EL (cell line): ENCODE measurements at places on chromosomes 6 and 20.

DNA sequence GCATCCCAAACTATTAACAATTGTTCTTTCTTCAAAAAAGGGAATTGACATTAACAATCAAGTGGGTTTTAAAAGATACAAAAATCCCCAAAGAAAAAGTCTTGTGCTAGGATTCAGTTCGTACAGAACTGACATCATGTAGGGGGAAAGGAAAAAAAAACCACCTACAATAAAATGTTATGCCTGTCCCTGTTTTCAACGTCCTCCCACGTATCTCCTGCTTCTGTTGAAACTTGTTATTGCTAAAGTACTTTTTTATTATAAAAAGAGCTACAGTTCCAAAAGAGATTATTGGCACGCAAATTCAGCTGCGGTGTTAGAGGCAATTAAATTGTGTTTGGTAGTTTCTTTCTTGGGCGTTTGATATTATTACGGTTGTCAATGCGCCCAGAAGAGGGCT lies 102.8 kb upstream of the PHACTR1 start:
- DNase-seq, result no peak

DNA sequence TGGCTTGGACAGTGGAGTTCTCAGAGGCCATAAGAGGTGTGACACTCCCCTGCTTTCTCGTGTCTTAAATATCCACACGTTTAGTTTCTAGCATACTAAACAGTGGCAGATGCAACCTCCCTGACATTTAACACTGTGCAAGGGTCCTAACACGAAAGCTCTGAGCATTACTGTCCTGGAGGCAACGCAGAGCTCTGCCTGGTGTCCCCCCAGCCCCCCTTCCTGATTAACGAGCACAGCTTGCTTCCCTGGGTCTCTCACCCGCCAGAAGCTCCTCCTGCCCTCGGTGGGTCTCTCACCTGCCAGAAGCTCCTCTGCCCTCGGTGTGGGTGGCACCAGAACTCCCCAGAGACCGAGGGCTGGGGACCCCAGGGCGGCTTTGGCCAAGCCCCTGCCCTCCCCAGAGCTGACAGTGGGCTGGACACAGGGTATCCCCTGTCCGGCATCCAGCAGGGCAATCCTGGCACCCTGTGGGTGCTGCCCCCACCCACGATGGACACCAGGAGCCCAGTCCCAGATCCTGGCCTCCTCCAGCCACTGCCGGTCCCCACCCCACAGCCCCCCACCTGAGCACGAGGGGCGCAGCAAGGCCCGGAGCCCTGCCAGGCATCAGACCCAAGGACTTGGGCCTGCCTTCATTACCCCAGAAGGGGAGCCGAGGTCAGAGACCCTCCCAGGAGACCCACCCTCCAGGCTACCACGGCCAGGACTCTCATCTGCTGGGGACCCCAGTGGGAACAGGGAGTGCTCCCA lies 12.4 kb upstream of the KCNQ2 start:
- no peak for DNase-seq

- no peak for DNase-seq
These were observed 63.6 kb downstream of the EDN1 start for GRCh38 chr6:12353731-12354130.

DNA sequence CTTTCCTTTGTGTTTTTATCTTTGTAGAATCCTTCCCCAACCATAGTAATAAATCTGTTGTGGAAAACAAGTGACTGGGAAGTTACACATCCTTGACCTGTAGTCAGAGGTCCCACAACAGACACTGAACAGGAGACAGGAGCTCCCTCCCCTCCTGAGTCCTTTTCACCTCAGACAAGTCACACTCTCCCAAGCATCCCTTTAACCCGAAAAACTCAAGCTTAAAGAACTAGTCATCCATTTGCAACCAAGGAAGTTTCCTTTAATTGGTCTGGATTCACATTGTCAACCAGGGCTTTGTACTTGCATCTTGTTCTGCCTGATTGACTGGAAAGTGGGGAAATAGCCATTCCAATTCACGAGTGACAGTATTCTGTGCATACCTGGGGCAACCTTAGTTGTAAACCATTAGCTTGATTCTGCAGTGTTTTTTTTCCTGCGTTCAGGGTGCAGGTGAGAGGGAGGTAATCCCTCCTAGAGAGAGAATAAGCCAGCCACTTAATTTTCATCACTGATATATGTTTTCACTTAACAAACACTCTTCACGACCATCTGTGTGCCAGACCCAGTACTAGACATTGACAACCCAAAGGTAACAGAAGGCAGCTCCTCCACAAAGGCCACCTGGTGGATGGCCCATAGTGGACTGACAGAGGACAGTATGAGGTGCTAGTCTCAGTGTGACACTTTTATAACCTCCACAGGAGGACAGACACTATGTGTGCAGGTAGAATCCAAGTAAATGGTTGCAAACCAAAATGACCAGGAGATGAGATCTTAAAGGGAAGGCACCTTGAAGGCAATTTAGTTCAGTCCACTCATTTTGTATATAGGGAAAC lies 112.4 kb downstream of the SLX4IP start:
- no peak for DNase-seq

- no peak for DNase-seq
These were observed 14.1 kb downstream of the SAMD5 start for GRCh38 chr6:147522597-147522996.

DNA sequence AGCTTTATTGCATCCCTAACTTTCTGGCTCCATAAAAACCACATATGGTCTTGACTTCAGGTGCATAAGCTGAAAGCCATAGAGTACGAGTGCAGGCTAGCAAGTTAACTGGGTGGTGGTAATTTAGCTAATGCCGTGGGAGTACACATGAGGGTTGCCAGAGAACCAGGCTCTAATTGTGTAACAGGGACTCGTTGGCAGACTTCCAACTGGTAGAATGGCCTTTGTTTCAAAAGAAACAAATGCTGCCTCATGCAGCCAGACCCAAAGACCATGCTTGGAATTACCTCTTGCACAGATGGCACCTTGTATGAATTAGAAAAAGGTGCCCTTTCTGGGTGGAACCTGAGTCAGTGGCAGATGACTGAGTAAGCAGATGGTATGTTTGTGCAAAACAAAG lies 73.2 kb downstream of the LY86 start:
- DNase-seq, result peak; percentile 12

DNA sequence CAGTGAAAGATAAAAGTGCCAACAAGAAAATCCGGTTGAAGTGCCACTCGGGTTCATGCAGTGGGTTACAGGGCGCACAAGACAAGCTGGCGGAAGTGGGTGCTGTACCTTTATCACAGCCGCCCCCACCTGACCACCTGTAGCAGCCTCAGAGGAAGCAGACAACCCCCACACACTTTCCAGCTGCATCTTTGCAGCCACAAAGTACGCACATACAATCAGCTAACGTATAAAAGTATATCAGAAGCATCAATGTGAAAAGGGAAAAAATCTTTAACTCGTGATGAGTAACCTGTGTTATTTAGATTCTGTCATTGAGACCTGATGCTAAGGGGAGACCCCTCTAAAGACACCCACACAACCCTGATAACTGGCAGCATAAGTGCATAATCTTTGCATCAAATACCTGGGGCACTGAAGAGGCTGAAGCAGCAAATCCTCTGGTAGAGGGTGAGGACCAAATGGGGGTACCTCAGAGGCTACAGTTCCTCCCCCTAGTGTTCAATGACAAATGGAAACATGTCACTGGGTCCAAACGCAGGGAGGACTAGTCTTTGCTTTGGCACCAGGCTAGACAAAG lies 22.1 kb downstream of the BACH2 start:
- DNase-seq, result no peak

- no peak for DNase-seq
These were observed 155.0 kb upstream of the SNX9 start for GRCh38 chr6:157668009-157668401.

GRCh38 chr20:34512955-34513419 lies 3.2 kb upstream of the DYNLRB1 start:
- DNase-seq, result no peak

- DNase-seq, result no peak
These were observed 77.2 kb downstream of the GCNT2 start for GRCh38 chr6:10598084-10598960.

DNA sequence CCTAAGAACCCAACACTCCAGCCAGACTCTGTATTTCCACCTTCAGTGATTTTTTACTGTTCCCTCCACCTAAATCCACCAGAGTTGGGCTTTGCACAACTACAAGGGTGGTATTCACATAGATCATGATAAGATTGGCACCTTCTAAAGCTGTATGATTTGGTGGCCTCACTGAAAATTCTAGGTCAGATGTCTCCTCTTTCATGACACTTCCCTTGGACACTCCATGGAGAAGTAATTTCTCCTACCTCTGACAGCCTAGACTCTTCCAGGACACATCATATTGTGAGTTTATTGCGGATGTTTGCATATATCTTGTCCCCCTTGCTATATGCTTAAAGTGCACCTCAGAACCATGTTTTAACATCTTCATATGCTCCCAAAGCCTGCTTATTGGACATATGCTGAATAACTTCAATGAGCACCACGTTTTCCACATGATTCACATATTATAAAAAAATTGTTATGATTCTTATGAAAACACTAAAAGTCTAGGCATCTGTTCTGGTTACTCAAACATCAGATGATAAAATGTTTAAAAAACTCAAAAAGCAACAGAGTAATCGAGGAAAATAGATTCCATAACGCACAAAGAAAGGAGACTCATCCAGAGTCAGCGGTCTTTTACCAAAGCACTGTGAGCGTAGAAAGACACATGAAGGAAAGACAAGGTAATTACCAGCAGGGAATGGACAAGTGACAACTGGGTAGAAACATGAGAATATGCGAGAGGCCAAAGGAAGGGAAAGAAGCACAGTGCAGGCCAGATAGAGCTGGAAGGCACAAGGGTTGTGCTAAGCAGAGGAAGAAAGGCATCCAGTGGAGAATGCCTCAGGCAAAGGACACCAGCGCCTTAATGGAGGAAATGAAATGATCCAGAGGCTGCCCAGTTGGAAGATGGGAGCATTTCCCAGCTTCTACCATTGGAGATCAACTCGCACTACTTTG lies 46.5 kb downstream of the KIF16B start:
- DNase-seq, result no peak

GRCh38 chr20:24485981-24486380 lies 16.6 kb downstream of the SYNDIG1 start:
- no peak for DNase-seq

GRCh38 chr6:41678511-41679084 lies 40.3 kb downstream of the MDFI start:
- no peak for DNase-seq

- DNase-seq, result peak; percentile 94
These were observed 1.5 kb downstream of the COL12A1 start for GRCh38 chr6:75204217-75204958.

DNA sequence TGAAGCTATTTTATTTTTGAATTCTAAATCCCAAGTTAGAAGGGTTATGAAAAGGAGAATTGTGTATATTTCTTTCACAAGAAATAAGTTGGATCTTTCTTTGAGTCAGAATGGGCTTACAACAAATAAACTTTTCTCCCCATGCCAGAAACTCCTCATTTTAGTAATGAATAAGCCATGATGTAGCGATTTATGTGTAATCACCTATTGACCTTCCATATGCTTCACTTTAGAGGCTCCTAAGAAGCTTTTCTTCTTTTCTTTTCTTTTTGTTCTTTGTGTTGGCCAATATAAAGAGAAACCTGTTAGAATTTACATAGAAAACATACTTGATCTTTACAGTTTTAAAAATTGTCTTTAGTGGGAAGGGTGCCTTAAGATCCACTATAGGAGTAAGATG lies 370.2 kb downstream of the UTRN start:
- DNase-seq, result peak; percentile 25

DNA sequence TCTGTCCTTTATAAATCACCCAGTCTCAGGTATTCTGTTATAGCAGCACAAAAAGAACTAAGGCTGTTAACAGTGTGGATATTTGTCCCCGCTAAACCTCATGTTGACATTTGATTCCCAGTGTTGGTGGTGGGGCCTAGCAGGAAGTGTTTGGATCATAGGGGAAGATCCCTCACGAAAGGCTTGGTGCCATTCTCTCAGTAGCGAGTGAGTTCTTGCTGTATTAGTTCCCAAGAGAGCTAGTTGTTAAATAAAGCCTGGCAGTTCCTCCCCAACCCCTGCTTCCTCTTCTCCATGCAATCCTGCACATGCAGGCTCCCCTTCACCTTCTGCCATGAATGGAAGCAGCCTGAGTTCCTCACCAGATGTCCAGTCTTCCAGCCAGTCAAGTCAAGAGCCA lies 29.8 kb upstream of the ERVFRD-1 start:
- no peak for DNase-seq

GRCh38 chr20:6693178-6693807 lies 74.2 kb upstream of the BMP2 start:
- DNase-seq, result no peak

GRCh38 chr6:56477241-56477640 lies 165.4 kb downstream of the DST start:
- DNase-seq, result no peak

DNA sequence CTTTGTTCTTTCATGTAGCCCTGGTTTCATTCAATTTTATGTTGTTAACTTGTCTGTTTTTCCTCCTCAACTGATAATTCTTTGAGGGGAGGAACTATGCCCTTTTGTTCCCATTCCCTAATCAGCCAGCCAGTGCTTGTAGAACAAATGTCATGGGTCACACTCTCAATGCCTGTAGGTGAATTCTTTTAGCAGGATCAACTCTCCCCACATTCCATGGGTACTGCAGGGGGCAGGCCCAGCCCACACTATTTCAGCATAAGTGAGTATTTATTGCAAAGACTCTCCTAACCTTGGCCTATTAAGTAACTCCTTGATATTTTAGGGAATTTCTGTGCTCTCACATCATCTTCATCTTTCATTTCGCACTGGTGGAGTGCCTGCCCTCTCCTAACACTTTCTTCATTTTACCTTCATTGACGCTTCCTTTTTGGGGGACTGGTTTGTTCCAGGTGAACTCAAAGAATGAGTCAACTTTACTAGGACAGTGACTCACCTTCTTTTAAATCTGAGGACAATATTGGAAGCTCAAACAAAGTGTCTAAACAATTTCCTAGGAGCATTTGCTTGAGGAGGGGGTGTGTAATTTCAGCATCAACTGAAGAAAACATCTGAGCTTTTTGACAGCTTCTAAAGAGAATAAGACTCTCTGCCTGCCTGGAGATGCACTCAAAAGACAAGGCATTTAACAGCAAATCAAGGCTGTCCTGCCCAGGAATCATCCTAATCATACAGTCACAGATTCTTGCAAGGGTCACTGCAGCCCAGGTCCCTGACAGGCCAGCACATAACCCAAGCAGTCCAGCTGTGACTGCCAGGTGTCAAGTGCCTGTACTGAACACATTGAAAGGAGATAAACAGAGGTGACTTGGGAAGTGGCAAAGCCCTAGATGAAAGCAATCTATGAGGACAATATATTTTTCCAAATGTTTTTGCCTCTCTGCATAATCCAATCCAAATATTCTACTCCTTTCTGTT lies 263.9 kb upstream of the PRND start:
- DNase-seq, result peak; percentile 28

DNA sequence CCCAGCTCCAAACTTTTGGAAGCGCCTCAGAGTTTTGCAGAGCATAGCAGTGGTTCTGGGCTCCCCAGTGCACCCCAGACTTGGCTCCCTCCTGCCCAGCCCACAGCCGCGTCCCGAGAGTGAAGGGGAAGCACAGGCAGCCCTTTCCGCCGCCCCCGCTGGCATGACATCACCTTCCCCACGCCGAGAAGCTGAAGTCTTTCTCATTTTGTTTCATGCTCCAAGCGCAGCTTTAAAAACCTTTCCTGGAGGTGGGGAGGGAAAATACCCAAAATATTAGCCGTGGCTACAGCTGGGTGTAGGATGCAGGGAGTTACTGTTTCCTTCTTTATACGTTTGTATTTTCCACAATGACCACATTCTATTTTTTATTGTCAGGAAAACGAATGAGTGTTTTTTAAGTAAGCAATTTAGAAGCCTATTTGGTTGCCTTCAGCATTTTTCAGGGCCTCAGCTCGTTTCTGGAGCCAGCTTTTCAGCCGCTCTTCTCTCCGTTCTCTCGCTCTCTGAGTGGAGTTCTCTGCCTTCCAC lies 72.9 kb downstream of the SNX5 start:
- DNase-seq, result peak; percentile 76
